GM03348 (cell line): ENCODE measurements at places on chromosomes 12 and 14.
A peak's percentile ranks its signal among the peaks of the same experiment; 100 is the strongest.

- peak; percentile 91 for DNase-seq
Observed at GRCh38 chr12:107317751-107318555, 224.6 kb upstream of the CRY1 start.

DNA sequence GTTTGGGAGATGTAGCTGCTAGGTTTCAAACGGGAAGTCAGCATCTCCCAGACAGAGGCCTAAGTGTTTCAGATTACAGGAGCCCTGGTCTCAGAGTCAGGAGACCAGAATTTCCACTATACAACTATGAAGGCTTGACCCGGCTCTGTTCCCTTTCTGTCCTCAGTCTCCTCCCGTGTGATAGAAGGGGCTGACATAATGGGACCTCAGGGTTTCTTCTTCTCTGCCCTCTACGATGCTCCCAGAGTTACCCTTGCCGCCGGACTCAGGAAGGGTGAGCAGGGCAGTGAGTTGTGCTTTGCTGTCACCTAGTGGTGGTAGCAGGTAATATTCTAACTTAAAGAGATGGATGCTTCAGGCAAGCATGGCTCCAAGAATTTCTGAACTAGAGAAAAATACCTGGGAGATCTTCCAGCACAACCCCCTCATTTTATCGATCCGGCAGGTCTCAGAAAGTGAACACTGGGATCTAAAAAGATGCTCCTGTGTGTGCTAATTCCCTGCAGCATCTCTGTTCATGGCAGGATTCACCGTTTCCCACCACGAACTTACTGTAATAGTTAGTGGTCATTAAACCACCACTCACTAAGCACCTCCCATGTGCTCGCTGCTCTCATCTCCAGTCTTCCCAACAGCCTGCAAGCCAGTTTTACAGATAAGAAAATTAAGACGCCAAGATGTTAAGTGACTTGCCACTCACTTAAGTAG is 84.4 kb downstream of the VWF start:
- peak; percentile 88 for DNase-seq

DNA sequence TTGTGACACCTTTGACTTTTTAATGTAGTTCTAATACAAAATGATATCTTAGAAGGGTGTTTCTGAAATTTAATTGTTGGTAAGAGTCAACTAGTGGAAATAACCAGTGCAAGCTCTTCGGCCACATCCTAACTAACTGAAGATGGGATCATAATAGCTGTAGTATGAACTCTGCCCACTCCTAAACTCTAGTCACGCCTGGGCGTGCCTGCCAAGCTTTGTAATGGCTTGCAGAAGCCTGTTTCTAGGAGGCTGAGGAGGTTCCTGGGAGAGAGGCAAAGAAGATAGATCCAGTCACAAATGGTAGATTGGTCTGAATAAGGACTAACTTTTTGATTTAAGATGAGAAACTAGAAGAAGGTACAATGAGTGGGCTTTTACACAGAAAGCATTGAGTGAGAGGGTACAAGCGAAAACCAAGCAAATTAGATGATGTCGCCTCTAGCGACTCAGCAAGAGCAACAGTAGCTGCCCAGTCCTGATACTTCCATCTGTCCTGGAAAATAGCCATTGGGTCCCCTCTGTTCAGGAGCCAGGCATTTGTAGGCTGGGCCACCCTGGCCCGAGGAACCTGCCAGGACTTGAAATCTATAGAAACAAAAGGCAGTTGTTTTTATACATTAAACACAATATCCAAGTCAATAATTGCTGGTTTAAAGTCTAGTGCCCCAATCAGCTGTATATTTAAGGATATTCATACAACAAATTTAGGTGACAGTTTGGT is 148.8 kb downstream of the SLC38A4 start:
- DNase-seq = peak; percentile 18

- no peak for DNase-seq
Observed at GRCh38 chr12:1391722-1392121, 202.7 kb downstream of the FBXL14 start.
